ENCODE measurements at places on chromosomes 1 and 21. TPM values are rescaled to one million over a fixed set of nuclear protein-coding genes. Genes with fewer than 3 reads are reported as not detected.

The CNN3 gene
- total RNA-seq = 52.3 TPM

The RIMS3 gene
- total RNA-seq = 0.97 TPM

The IL12RB2 gene
- not detected for total RNA-seq

The CAMK1G gene
- total RNA-seq = 0.22 TPM

The USH2A gene
- not detected for total RNA-seq

The ATP6V1G3 gene
- total RNA-seq = not detected

The ADGRL2 gene
- 12.2 TPM for total RNA-seq

The LRRIQ3 gene
- 0.82 TPM for total RNA-seq

The LENEP gene
- not detected for total RNA-seq

The ARTN gene
- not detected for total RNA-seq

The RGS16 gene
- 0.15 TPM for total RNA-seq

The CHRM3 gene
- 0.28 TPM for total RNA-seq

The FABP3 gene
- not detected for total RNA-seq

The SDC3 gene
- total RNA-seq = 10.3 TPM

The COL8A2 gene
- 0.09 TPM for total RNA-seq

The TMEM240 gene
- 0.43 TPM for total RNA-seq

The SPATA21 gene
- 0.06 TPM for total RNA-seq

The RGS18 gene
- not detected for total RNA-seq

The PEAR1 gene
- total RNA-seq = 10.5 TPM

The DEPDC1 gene
- total RNA-seq = 12.2 TPM

The KLHDC9 gene
- total RNA-seq = 2.3 TPM

The PRAMEF13 gene
- not detected for total RNA-seq

The COL11A1 gene
- total RNA-seq = 3.2 TPM

The ADGRL4 gene
- not detected for total RNA-seq
